B cell (primary cell): ENCODE measurements at places on chromosomes 5 and 9. TPM values are rescaled to one million over a fixed set of nuclear protein-coding genes. Genes with fewer than 3 reads are reported as not detected.
A peak's percentile ranks its signal among the peaks of the same experiment; 100 is the strongest.

DNA sequence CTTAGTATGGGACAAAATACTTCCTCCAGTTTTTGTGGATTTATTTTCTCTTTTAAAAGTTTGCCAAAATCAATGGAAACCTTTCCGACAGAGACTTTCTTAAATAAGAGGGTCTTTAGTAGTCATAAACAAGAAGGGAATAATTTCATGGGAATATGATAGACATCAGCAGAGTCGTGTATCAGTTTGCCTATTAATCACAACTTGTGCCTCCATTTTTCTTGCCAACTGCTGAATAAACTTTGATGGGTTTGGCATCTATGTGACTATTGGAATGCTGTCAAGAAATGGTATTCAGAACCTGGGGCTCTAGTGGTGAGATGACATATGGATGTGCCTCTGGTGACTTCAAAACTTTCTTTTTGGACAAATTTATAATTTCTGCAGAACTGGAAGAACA, 1668.2 kb downstream of the MAT2B start:
- DNase-seq = no peak

DNA sequence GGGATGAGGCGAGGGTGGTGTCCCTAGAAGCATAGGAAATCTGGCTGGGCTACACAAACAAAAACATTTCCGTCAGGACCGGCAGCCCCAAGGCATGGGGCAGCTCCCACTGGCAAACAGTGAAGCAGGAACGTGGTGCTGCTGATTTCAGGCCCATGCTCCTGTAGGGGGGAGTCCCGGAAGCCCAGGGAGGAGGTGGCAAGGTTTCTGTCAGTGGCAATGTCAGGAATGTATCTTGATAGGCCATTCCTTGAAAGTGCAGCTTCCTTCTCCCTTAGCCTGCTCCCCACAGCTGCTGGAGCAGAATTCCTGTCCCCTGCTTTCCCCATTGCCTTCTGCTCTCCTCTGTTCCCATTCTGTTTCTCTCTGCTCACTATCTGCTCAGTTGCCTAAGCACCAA, 42.4 kb downstream of the MRRF start:
- DNase-seq = no peak

DNA sequence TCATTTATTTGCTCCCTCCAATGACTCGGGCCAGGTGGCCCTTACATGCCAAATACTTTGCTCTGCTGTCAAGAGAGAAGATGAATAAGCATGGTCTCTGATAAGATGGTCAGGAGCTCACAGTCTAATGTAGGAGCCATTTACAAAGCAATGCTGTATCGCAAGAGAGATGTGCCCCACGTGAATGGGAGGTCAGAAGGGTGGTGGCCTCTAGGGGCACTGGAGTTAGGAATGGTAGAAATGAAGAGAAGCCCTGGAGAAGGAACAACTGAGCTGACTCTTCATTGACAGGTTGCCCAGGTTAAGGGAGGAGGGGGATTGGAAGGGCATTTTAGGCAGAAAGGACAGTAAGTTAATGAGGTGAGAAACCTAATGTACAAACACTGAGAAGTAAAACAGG, 286.5 kb downstream of the KCTD16 start:
- no peak for DNase-seq

The GRAMD2B gene
- total RNA-seq = 2.7 and 3.6 TPM in 2 replicates

The ENTPD8 gene
- not detected in 2 replicates for total RNA-seq

DNA sequence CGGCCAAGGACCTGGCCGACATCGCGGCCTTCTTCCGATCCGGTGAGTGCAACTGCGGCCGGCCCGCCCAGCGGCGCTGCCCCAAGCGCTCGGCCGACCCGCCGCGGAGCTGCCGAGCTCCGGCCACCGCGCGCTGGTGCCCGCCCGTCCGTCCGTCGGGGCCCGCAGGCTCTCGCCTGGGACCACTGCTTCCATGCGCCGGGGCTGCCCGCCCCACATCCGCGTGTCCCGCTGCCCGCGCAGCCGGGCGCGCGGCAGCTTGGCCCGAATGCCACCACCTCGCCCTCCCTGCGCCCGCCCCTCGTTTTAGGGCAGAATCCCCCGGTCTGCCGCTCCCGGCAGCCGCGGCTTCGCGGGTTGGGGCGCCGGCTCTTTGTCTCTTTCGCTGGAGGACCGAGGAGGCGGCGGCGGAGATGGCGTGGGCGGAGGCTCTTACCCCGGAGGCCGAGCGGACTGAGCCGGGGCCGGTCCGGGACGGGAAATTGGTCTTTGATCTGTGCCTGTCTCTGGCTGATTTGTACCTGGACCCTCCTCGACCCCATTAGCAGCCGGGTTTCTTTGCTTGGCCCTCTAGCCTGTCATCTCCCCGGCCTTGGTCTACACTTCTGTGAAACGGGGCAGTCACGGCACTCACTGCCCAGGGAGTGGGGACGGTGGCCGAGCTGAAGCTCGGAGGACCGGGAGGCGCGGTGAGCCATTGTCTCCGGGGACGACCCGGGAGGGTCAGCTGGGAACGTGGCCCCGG, 871 bp downstream of the TRIO start:
- DNase-seq = peak; percentile 80

The ISL1 gene
- total RNA-seq = not detected in 2 replicates

DNA sequence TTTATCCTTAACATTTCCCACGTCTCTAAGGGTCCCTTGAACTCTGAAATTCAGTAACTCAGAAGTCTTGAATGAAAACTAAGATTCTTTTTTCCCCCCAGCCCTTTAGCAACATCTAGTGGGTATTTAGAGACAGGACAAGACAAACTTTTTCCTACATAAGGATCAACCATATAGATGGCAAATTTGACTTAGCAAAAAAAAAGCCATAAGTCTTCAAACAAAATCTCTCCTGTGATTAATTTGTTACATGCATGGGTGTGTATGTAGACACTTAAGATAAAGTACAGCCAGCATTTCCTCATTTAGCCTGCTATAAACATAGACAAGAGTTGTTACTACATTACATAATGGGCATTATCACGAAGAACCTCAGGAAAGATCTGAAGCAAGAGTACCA, 29.1 kb upstream of the ANKRD31 start:
- DNase-seq = no peak

DNA sequence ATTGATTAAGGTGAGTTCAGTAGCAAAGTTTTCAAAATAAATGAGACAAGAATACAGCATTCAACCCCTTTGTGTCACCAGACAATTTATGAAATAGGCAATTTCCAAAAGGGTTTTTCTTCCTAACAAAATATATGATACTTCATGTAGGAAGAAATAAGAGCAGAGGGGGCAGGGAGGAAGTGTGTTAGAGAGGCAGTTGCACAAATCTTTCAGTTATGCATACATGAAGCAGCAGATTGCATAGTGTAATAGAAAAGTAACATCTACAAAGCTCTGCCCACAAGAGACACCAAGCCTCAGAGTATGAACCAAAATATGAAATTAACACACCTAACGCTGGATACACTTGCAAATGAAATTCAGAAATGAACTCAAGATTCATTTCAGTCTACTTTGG, 157.0 kb downstream of the DENND1A start:
- no peak for DNase-seq

The SLCO4C1 gene
- 0.17 and 0.42 TPM in 2 replicates for total RNA-seq

GRCh38 chr5:52787600-52788504, at the start of the genes ITGA1 and PELO:
ITGA1 (plus strand) TSS chr5:52787916; CDS start chr5:52788354, 438 bp downstream.
PELO (plus strand) TSS chr5:52787916; CDS start chr5:52800395, 12,479 bp downstream.
- peak; percentile 54 for DNase-seq

DNA sequence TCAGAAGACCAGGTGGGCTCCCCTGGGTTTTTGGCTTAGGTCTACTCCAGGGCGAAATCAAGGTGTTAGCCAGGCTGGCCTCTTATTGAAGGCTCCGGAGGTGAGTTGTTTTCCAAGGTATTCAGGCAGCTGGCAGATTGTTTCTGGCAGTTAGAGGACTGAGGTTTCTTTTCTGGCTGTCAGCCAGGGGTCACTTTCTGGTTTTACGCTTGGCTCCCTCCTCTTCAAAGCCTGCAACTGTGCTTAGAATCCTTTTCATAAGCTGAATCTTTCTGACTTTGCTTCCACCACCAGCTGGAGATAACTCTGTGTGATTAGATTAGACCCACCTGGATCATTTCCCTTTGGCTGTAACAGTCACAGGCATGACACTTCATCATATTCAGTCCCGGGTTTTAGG, 24.6 kb downstream of the RFK start:
- no peak for DNase-seq

- no peak for DNase-seq
These were observed 39.5 kb downstream of the JAKMIP2 start for GRCh38 chr5:147743012-147743411.
